ENCODE measurements at places on chromosomes 7 and 10.
A peak's percentile ranks its signal among the peaks of the same experiment; 100 is the strongest.

DNA sequence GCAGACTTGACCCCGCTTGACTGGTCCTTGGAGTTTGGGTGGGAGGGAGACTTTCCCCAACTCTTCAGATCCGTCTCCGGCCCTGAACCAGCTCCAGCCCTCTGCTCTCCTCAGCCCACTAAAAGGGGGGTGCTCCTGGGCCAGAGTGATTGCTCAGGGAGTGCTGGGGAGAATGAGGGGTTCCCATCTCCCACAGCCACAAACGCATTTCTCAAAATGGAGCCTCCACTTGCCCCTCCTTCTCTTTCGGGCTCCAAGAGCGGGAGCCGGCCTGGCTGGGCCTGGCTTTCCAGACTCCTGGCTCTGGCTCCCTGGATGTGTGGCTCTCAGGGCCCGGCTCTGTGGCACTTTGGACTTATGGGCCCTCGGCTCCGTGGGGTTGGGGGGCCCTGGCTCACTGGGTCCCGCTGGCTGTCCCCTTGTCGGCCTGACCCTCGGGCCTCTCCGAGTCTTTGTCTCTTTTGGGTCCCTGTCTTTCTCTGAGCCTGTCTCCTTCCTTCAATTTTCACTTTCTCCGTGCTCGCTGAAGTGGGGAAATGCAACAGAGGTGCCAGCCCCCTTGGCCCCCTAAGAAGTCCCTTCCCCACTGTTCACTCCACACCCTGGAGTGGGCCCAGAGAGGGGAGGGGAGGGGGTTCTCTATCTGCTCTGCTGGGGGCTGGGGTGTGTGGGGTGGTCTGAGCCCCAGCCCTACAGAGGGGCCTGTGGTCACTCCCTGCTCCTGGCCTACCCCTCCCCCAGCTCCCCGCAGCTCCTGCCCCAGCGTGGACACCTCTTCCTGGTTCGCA is 713 bp downstream of the LZTS2 start:
- no peak for DNase-seq

GRCh38 chr7:69656077-69656476 is 57.8 kb downstream of the AUTS2 start:
- no peak for DNase-seq

DNA sequence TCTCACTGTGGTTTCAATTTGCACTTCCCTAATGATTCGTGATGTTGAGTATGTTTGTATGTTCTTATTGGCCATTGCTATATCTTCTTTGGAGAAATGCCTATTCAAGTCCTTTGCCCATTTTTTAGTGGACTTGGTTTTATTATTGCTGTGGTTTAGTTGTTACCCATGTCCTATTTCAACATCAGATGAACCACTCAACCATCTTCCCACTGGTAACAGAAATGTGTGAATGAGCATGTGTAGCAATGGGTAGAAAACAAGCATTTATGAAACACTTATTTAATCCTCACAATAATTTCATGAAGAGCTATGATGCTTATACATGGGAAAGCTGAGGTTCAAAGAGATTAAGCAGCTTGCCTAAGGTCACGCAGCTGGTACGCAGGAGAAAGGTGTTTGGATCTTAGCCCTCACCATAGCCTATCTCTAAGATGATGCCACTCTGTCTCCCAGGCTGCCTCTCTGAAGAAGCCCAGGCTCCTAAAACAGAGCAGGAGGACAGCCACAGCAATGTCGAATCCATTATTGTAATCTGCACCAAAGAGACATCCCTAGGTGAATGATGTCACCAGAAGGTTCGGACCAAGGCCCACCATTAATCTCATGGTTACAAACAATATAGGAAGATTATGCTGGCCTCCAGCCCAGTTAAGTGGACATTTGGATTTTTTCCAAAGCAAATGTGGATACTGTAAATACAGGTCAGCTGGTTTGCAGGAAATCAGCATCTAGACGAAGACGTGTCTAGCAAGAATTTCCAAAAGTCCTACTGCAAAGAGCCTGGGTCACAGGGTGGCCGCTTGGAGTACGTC is 447.6 kb upstream of the ZMIZ1 start:
- DNase-seq: no peak

- no peak for DNase-seq
These were observed 16.5 kb upstream of the ARL4A start for GRCh38 chr7:12670743-12671520.

DNA sequence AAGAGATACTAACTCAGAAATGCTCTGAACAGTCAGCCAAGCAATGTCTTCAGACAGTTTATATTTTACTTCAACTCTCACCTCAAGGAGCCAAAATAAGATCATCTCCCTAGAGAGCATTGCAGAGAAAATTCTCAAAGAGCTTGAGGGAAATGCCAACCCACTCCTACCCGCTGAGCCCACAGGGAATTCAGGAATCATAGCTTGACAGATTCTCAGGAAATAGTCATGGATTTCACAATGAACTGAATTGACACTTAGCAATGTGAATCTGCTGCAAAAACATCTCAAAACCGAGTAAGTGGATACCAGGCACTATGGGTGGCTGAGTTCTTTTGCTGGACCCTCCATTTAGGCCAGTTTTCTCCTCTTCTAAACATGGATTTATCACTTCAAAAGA is 9.8 kb upstream of the PLAC9 start:
- DNase-seq: no peak

GRCh38 chr10:126049759-126050700 is 153.7 kb downstream of the FANK1 start:
- no peak for DNase-seq

GRCh38 chr7:27262121-27262520 is 19.5 kb downstream of the EVX1 start:
- DNase-seq: no peak

DNA sequence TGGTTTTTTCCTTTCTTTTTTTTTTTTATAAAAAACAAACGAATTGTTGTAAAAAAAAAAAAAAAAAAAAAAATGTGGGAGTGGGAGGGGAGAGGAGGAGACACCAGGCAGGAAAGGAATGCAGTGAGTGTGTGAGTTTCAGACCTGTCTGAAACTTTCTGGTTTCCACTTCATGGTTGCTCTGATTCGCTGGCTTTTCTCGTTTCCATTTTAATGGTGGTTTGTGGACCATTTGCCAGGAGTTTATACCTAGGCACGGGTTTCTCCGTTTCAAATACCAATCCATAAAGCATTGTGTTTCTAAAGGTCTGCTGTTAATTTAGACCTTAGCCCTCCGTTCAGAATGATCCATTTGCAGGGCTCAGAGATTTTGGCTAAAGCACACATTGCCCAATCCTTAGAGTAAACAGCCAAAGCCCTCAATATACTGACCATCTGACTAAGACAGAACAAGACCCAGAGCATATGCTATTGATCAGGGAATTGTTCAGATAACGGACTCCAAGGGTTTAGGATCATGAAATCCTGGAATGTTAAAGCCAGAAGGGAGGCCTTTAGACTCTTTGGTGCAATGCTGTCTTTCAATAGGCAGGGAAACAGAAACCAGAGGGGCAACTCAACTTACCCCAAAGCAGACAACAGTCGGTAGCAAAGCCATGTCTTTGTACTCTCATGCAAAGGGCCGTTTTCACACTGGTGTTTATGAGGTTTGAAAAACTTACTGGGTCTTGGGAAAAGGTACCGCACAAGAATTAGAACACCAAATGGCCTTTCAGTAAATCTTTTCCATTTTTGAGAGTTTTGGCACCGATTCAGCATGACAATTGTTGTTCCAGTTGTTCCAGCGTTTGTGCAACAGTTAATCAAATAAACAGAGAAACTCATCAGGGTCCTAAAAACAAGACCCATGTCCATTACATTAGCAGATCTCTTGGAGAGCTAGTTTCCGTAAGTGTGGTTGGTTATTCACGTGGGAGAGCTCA is 94.3 kb upstream of the AGBL3 start:
- no peak for DNase-seq

DNA sequence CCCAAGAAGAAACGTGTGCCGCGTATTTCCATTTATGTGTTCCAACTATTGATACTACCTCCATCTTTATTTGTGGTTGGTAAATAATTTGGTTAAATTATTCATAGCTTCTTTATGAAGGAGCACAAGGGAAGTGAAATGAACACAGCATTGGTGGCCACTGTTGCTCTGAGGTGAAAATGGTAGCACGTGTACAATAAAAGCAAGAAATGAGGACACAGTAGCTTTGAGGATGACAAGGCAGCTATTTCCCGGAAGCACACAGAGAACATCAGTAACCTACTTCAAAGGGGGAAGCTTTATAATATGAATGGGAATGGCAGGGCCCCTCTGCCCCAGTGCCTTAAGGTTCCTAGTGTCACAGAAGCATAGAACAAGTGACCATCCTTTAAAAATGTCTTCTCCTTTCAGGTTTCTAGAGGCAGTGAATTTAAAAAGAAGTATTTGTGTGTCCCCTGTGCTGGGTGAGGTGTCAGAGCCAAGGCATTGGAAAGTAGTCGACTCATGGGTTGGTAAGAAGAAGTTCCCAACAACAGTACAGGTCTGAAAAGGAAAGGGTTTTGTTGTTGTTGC is 78.8 kb downstream of the SGMS1 start:
- DNase-seq: no peak

DNA sequence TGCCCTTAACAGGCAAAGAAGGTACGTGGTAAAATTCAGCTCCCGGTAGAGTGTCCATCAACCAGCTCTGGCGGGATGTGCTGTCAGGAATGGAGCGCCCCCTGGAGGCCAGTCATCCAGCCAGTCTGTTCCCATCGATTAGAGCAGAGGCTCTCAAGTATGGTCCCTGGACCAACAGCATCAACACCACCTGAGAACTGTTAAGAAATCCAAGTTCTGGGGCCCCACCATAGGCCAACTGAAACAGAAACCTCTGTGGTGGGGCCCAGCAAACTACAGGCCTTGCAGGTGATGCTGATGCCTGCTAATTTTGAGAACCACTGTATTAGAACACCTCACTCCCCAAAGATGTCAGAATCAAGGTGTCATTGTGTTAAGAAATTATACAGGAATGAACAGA is 109.2 kb downstream of the DPY19L1 start:
- DNase-seq: peak; percentile 52

All from amygdala (tissue), 56 donors.